ENCODE measurements at places on chromosomes 1 and 21.
A peak's percentile ranks its signal among the peaks of the same experiment; 100 is the strongest.

GRCh38 chr21:26168371-26168770 is 2.2 kb downstream of the APP start:
- DNase-seq = no peak

DNA sequence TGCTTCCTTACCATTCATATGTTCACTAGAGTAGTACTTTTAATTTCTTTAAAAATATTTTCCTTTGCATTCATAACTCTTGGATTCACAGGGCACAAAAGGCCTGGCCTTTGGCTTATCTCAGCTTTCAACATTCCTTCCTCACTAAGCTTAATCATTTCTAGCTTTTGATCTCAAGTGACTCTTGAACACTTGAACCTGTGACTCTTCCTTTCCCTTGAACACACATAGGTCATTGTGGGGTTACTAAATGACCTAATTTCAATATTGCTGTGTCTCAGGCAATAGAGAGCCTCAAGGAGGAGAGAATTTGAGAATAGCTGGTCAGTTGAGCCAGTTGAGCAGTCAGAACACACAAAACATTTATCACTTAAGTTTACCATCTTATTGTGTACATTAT is 49.9 kb downstream of the COL11A1 start:
- DNase-seq = no peak

GRCh38 chr1:114296413-114296812 is 142.7 kb upstream of the SYT6 start:
- no peak for DNase-seq

- DNase-seq = no peak
Observed at GRCh38 chr1:1118011-1118875, 2.4 kb upstream of the C1orf159 start.

DNA sequence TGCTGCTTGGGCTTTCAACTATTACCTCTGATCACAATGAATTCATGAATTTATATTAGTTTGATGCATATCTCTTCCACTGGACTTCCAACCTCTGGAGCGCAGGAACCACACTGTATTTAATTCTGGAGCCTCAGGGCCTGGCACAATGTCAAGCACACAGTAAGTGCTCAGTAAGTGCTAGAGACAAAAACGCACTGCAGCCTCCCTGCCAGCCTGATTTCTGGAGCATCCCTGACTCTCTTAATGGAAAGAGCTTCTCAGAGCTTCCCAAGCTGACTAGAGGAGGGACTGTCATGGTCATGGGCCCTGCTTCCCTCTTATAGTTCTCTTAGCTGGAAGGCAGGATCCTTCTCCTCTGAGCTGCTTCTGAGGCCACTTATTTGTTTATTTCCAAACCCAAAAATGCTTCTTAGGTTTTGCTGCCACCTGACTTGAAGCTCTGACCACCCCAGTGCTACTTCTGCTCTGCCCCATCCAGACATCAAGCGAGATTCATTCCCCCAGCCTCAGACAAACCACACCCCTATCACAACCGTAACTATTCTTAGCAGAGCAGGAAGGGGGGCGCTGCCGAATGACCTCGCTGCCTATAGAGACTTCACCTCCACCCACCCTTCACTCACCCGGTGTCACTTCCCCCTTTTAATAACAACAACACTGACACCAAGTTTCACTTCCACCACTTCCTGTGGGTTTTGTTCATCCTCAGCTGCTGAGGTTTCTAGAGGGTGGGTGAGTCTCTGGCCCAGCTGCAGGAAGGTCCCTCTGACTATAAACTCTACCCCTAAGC is 33.6 kb downstream of the NUAK2 start:
- peak; percentile 62 for DNase-seq

DNA sequence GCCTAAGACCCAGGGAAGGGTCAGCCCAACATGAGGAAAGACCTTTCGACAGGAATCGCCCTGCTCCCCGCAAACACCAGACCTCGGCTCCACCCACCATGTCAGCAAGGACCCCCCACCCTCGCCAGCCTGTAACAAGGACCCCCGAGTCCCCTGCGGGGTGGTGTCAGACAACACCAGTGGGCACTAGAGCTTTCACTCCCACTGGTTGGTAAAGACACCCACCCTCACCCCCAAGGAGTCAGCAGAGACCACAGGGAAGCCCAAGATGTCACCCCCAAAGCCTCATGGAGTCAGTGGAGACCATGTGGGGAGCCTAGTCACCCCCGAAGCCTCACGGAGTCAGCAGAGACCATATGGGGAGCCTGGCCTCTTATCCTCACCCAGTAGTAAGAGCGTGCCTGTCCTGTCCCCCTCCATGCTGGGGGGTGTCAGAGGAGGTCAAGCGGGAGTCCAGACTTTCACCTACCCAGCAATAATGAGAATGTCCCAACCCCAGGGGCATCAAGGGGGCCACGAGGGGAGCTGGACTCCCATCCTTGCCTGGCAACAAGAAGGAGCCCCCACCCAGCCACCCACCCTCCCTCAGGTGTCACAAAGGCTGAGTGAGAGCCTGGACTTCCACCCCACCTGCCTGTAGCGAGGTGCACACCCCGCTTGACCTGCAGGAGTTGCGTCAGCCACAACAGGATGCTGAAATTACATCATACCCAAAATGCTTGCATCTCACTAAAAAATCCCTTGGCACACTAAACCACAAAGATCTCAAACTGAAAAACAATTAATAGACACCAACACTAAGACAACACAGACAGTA is 24.8 kb downstream of the SLC19A1 start:
- no peak for DNase-seq

- DNase-seq = no peak
Observed at GRCh38 chr21:34912022-34912945, 136.8 kb downstream of the RUNX1 start.

- DNase-seq = no peak
Observed at GRCh38 chr1:197321811-197322210, 53.8 kb downstream of the CRB1 start.

GRCh38 chr1:107251839-107252238 is 111.0 kb downstream of the NTNG1 start:
- DNase-seq = no peak

DNA sequence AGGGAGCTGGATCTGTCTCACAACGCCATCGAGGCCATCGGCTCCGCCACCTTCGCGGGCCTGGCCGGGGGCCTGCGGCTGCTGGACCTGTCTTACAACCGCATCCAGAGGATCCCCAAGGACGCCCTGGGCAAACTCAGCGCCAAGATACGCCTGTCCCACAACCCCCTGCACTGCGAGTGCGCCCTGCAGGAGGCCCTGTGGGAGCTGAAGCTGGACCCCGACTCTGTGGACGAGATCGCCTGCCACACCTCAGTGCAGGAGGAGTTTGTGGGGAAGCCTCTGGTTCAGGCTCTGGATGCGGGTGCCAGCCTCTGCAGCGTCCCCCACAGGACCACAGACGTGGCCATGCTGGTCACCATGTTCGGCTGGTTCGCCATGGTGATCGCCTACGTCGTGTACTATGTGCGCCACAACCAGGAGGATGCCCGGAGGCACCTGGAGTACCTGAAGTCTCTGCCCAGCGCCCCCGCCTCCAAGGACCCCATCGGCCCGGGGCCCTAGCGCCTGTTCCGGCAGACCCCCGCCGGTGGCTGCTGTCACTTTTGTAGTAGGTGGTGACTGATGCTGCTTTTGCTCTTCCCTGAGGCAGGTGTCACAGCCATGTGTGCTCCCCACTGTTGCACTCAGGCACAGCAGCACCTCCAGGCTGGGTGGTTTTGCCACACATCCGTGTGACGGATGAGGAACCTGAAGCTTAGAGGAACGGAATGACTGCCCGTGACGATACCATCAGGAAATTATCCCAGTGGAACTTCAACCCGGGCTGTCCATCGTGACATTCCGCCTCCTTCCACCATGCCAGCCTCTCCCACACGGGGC is 1.8 kb downstream of the LRRC3 start:
- no peak for DNase-seq

- no peak for DNase-seq
Observed at GRCh38 chr1:165152727-165153126, 203.8 kb downstream of the LMX1A start.

DNA sequence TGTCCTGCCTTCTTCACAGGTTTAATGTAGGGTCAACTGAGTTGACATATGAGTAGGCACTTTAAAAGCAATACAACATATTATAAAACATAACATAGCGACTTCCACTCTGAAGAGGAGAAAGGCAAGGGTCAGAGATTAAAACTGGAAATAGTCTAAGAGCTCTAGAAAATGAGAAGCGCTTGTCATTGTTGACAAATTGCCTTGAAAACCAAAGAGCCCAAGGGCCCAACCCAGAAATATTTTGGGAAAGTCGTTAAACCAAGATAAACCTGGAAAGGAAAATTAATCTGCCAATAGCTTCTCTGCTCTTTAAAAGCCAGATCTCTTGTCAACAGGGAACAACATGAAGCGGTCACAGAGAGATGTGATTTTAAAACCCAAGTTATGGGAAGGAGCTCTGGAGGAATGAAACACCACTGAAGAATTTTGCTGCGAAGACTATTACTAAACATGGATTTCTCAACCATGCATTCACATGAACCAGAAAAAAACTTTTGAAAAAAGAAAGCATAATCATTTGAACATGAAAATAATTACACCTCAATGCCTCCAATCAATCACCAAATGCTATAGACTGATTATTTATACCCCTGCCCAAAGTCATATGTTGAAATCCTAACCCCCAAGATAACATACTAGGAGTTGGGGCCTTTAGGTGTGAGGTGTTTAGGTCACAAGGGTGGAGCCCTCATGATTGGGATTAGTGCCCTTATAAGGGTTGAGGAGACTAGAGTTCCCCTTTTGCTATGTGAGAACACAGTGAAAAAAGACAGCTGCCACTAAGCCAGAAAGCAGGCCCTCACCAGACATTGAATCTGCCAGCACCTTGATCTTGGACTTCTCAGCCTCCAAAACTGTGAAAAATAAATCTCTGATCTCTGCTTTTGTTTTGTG is 33.0 kb upstream of the MTF1 start:
- DNase-seq = no peak

DNA sequence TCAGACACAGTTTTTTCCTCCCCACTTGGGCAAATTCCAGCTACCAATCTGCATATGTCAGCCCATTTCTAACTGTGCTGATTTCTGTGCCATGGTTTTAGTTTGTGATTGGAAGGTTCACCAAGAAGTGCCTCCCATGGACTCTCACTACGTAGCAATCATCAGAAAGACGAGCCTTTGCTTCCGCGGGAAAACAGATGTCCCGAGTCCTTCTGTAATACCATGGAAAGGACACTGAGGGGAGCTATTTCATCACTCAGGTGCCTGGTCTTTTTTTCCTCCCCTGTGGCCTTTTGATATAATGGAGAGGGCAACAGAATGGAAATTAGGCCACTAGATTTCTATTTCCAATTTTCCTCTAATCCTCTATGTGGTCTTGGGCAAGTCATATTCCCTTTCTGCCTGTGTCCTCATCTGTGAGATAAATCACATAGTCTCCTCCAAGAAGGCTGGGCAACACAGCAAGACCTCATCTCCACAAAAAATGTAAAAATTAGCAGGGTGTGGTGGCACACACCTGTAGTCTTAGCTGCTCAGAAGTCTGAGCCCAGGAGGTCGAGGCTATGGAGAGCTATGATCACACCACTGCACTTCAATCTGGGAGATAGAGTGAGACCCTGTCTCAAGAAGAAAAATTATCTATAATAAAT is 24.8 kb downstream of the LEMD1 start:
- no peak for DNase-seq

DNA sequence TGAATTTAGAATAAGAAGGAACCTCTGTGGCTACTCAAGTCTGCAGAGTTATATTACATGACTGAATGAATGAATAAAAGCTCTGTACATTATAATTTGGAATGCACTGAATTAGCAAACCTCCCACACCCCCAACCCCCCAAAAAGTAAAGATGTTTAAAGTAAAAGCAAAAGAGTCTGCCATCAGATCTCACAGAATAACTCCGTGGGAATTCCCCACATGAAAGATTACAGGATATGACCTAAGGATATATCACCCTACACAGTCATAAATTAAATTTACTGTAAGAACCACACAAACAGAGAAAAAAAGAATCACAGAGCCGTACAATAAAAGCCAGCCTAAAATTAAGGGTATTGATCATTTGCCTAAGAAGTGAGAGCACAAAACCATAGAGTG is 587.3 kb downstream of the PTPRC start:
- DNase-seq = peak; percentile 16

DNA sequence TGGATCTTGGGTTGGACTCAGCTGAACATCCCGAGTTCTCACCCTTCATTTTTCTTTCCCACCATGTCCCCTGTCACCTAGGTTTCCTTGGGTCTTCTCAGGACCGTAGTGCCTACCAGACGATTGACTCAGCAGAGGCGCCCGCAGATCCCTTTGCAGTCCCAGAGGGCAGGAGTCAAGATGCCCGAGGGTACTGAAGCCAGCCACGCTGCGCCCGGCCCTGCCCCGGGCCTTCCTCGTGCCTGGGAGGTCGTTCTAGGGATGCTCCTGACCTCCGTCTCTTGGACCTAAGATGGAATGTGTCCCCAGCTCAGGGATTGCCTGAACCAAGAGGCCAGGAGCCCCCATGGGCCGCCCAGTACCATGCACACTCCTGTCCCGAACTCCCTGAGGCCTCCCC is 12.0 kb upstream of the C1orf167 start:
- no peak for DNase-seq

GRCh38 chr1:78143673-78144072 is 97.9 kb downstream of the GIPC2 start:
- no peak for DNase-seq

DNA sequence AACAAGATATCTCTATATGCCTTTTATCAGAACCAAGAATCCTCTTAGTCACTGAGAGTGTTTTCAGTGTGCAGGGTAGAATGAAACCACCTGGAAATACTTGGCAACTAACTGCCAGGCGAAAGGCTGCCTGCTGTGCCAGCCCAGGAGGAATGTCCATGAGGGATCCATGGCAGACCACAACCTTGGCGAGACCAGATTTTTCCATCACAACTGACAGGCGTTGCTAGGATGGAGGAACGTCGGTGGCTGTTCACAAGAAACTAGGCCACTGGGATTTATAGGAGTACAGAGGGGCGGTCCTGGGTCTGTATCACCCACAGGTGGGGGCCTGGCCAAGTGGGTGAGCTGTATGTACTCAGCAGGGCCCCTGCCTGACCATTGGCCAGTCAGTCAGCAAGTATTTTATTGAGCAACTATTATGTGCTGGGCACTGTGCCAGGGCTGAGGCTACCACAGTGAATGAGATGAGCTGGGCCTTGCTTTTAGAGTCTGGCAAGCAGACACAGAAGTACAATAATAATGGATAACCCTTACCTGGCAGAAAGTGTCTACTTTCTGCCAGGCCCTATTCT is 199.4 kb downstream of the FOXD2 start:
- no peak for DNase-seq

GRCh38 chr1:193325042-193325441 is 138.6 kb upstream of the B3GALT2 start:
- DNase-seq = no peak

GRCh38 chr1:8969937-8970336 is 24.3 kb downstream of the CA6 start:
- no peak for DNase-seq

DNA sequence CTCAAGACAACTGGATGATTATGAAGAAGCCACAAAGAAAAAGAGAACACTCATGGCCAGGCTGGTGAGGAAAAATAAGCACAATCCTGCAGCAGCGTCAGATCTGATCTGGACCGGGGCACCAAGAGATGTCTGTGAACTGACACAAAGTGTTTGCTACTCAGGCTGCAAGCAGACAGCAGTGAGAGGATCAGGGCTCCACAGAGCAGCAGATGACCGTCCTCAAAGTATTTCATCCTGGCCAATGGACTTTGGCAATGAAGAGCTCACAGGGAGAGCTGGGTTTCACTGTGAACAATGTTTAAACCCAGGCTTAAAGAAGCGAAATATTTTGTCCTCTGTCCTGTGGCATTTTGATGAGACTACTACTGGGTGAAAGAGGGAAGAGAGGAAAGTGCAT is 299.2 kb downstream of the GPATCH2 start:
- DNase-seq = no peak
